ENCODE measurements at places on chromosomes 1 and 21.

GRCh38 chr1:222582099-222582774 is 7.5 kb downstream of the TAF1A start:
- DNase-seq, result no peak

GRCh38 chr1:40045182-40045581 is 4.7 kb downstream of the CAP1 start:
- no peak for DNase-seq

GRCh38 chr1:226233806-226234205 is 10.3 kb downstream of the MIXL1 start:
- DNase-seq, result no peak

DNA sequence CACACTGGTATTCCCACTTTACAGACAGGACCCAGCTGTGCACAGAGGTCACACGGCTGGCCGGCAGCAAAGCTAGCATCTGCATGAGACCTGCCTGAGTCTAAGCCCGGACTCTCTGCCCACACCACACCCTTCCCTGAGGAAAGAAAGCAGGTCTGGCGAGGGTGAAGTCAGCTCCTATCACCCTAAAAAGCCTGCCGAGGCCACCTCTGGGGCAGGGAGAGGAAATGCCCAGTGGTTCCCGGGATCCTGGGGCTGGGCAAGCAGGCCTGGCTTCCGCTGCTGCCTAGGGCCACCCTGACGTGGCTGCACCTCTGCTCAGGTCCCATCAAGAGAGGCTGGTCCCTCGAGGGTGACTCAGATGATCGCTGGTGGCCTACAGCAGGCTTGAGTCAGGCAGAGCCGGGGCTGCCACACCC is 42.2 kb downstream of the RAP1GAP start:
- DNase-seq, result no peak

DNA sequence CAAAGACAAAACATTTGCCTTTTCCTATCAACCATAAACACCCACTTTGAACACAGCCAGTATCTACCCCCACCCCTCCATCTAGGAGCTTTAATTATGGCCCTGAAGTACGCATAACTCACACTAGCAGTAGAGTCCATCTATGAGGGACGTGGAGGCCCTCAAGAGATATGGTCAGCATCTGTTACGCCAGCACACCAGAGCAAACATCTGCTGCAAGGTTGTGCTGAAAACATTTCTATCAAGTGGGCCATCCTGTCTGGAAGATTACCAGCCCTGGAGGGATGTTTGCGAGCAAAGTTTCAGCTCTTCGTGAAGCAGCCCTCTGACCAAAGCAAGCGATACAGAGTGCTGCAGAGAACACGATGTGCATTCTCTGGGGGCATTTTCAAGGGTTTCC is 74.6 kb downstream of the SLC45A1 start:
- no peak for DNase-seq

Data from CD8-positive, alpha-beta T cell (primary cell).